ENCODE measurements at places on chromosomes 11 and 22. TPM values are rescaled to one million over a fixed set of nuclear protein-coding genes. Genes with fewer than 3 reads are reported as not detected.

Gene TECTA
- total RNA-seq: 0.84 TPM

Gene SESN3
- total RNA-seq: 85.6 TPM

Gene GLYATL1
- 0.41 TPM for total RNA-seq

Gene GUCY1A2
- 17.8 TPM for total RNA-seq

Gene OR52N2
- not detected for total RNA-seq

Gene LIF
- 63.3 TPM for total RNA-seq

DNA sequence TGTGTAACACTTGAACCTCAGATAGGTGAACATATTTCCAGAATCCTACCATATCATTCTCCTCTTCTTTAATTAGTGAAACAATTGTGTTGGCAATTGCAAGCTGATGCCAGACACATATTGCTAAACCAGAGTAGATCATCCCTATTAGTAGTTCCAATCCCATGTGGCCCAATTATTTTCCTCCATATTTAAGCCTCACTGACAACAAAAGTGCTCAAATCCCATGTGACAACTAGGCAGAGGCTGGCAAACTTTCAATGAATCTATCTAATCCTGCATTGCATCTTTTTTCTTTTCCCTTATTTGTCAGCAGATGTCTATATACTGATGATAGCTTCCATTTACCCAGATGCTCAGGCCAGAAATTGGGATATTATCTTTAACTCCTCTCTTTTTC is 90.4 kb downstream of the GRIA4 start:
- H3K4me3 ChIP-seq: no peak overlapping the region
- H3K4me1 ChIP-seq: no peaks in the 10 kb centered on the region
- no peak overlapping the region for H3K27ac ChIP-seq
- no peaks in the 10 kb centered on the region for H3K36me3 ChIP-seq
- H3K27me3 ChIP-seq: no peaks in the 10 kb centered on the region

GRCh38 chr11:46617134-46617971 is at the start of the genes ATG13 and HARBI1:
ATG13 (plus strand) TSS chr11:46617553; CDS start chr11:46644292, 26,739 bp downstream.
HARBI1 (minus strand) TSS chr11:46617227; CDS start chr11:46616237, 990 bp downstream.
- peak within 1 kb of the TSS; percentile 98 for H3K4me3 ChIP-seq
- peaks cover 8% of the 10 kb centered on the region for H3K36me3 ChIP-seq
- H3K4me1 ChIP-seq: peaks cover 18% of the 10 kb centered on the region

- peaks cover 21% of the 10 kb centered on the region for H3K27me3 ChIP-seq
- no peak overlapping the region for H3K27ac ChIP-seq
- no peak overlapping the region for H3K4me3 ChIP-seq
- no peaks in the 10 kb centered on the region for H3K36me3 ChIP-seq
Observed at GRCh38 chr11:119501777-119502405, 78.9 kb upstream of the THY1 start.

- H3K27me3 ChIP-seq: no peaks in the 10 kb centered on the region
- DNase-seq: peak; percentile 55
- no peak overlapping the region for H3K27ac ChIP-seq
- no peaks in the 10 kb centered on the region for H3K4me1 ChIP-seq
- H3K4me3 ChIP-seq: no peak overlapping the region
- no peaks in the 10 kb centered on the region for H3K36me3 ChIP-seq
Observed at GRCh38 chr11:61075891-61076290, 26.4 kb upstream of the CD5 start.

Data from astrocyte (in vitro differentiated cells and primary cell).